Smooth muscle cell of the brain vasculature (primary cell): ENCODE measurements at places on chromosomes 13 and 19.

DNA sequence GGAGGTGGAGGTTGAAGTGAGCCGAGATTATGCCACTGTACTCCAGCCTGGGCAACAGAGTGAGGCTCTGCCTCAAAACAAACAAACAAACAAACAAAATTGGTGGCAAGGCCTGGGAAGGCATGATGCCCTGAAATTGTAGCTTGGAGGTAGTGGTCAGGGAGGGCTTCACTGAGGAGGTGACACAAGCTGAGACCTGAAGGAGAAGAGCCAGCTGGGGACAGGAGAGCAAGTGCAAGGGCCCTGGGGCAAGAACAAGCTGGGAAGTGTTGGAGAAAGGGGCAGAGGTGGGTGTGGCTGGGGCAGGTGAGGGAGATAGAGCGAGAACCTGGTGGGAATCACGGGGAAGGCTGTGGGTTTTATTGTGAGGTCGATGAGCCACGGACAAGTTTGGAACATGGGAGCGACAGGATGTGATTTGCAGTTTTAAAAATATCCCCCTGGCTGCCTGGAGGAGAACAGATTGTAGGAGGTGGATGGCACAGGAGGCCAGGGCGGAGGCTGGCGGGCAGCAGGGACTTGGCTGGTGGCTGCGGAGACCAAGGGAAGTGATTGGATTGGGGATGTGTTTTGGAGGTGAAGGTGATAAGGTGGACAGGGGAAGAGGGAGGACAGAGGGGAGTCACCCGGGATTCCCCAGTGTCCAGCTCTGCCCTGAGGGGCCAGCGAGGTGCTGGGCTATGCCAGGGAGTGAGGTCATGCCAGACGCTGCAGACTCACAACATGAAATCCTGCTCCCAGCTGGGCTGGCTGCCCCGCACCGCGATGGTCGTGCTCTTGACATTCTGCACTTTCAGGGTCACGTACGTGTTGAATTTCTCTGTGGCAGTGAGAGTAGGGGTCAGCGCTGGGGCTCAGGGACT is 14.0 kb downstream of the UNC13A start:
- DNase-seq, result no peak

- DNase-seq, result no peak
Observed at GRCh38 chr13:43115141-43115540, 91.8 kb downstream of the DNAJC15 start.

DNA sequence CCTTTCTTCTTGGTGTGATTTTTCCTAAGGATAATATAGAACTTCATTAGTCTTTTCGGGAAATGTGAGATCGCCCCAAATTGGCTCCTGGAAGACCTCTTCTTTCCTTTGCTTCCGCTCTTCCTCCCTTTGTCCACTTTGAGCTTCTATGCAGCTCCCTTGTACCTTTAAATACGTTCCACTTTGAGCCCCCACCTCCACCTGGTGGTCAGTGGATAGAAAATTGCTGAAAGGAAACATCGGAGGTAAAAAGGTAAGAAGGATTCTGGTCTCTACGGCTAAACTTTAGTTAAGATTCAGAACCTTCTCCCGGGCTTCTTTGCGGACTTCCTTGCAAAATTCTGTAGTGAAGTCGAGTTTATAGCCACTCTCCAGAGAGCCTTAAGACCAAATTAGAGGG is 55.0 kb upstream of the TM9SF2 start:
- no peak for DNase-seq

GRCh38 chr13:100825557-100825956 is 151.0 kb upstream of the TMTC4 start:
- no peak for DNase-seq

- DNase-seq, result no peak
Observed at GRCh38 chr13:34086281-34086680, 268.3 kb downstream of the RFC3 start.

DNA sequence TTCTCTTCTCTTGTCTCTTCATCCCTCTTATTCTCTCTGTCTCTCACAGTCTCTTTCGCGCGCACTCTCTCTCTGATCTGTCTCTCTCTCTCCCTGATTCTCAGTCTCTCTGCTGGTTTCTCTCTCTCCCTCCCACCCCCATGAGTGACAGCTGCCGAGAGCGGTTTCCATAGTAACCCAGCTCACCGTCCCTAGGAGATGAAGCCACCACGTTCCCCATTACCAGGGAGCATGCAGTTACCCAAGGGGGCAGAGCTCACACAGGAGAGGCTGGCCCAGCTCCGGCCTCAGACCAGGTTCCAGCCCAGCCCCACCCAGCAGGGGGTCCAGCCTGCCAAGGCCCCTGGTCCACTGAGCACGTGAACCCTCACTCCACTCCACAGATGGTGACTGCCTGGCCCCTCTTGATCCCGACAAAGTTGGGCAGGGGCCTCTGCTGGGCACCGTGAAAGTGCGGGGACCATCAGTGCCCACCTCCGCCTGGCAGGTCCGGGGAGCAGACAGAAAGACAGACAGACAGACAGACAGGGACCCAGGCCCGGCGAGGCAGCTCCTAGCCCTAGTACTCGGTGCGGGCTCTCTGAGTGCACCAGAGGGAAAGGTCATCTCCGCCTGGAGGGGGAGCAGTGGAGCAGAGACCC is 50.6 kb downstream of the CELF5 start:
- no peak for DNase-seq

GRCh38 chr19:8393871-8394250 is 3.7 kb downstream of the RAB11B start:
- no peak for DNase-seq

DNA sequence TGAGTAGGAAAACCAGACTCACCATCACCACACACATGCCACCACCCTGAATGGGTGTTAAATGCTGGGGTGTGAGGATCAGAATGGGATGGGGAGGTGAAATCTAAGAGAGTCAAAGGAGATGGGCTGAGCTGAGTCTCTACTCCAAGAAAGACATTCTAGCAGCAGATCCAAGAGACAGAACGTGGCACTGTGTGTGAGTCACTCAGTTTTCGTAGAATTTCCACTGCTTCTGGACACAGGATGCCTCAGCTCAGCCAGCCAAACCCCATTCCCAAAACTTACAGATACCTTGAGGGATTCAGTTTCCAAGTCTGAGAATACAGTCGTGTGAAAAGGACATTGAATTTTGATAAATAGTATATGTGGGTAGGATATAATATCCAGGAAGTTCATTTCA is 7.3 kb upstream of the CYP2A7 start:
- no peak for DNase-seq

GRCh38 chr19:50829801-50830200 is 3.6 kb downstream of the KLK15 start:
- no peak for DNase-seq

GRCh38 chr13:62171697-62172096 is 756.0 kb upstream of the PCDH20 start:
- no peak for DNase-seq

GRCh38 chr19:33278403-33279269 is 23.7 kb downstream of the CEBPA start:
- no peak for DNase-seq

GRCh38 chr13:46137627-46138317 is 32.9 kb upstream of the CPB2 start:
- DNase-seq, result no peak

- DNase-seq, result no peak
Observed at GRCh38 chr13:35191883-35192282, 249.8 kb downstream of the NBEA start.

DNA sequence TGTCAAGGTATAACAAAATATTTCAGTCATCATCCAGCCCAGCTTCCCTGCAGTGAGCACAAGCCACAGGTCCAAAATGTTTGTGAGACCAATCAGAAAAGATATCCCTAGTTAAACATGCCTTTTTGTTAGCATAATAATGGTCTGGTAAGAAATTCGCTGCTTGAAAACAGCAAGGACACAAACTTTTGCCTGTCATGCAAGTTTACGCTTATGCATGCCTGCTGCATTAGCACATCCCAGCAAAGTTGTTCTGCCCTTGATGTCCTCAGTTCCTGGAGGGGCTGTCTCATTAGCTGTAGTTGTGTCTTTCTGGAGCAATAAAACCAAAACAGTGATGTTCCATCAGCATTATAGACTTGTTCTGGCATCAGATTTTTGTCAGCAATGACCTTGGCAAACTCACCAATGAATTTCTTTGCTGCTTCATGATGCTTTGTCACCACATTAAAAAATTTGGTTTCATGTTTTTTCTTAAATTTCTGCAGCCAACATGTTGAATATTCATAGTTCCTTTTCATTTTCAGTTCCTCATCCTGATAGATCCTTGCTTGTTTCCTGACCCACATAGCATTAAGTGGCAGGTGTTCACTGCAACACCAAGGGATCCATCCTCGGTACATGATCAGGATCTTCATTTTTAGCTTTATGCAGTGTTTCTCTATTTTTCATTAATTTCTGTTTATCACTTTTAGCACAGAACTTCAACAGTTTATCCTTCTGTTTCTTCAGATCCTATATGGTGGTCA is 72.0 kb upstream of the GPR183 start:
- no peak for DNase-seq

DNA sequence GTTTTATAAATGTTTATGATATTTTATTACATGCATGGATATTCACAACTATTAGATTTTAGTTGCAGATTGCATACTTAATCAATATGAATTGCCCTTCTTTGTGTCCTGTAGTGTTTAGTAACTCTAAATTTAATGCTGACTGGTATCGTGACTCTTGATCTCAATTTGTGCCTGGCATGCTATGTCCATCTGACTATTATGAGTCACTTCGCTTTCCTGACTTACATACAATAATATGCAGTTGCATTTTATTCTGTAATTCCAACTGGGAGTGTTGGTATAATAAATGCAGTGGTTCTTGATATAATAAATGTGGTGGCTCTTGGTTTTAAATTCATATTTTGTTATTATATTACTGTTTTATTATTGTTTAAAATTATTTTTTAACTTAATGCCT is 277.5 kb downstream of the LIG4 start:
- DNase-seq, result no peak

GRCh38 chr13:95073747-95074311 is 227.4 kb downstream of the ABCC4 start:
- no peak for DNase-seq

DNA sequence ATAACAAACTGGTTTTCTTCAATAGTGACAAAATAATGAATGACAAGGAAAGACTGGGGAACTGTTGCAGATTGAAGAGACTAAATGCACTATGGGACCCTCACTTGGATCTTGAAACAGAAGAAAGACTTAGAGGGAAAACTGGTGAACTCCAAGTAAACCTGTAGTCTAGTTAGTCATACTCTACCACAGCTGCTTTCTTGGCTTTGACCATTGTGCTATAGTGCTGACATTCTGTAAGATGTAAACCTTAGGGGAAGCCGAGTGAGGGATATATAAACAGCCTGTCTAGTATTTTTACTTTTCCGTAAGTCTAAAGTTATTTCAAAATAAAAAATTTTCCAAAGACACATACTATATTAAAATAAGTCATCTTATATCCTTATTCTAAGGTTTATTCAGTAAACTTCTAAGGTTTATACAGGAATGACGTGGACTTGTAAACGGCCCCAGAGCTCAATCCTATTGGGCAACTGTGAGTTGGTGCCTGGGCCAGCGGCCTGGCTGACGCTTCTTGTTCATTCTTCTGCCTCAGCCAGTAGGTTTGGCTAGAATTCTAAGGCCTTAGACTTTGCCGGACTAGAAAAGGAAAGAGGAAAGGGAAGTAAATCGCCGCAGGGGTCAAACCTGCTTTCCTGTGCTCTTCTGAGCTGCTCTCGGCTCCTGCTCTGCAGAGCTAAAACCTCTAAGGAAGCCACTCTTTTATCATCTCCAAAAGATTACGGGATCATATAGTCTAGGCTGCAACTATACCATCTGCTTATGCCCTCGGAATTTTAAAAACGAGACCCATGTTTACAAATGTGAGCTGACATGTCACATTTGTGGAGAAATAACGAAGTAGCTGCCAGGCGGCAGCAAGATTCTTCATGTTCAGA is 33.6 kb upstream of the UBE2L5 start:
- DNase-seq, result no peak

- DNase-seq, result no peak
Observed at GRCh38 chr19:50854636-50855410, at the start of gene KLK3. KLK3 (plus strand) TSS chr19:50854915; CDS start chr19:50854956, 41 bp downstream.

DNA sequence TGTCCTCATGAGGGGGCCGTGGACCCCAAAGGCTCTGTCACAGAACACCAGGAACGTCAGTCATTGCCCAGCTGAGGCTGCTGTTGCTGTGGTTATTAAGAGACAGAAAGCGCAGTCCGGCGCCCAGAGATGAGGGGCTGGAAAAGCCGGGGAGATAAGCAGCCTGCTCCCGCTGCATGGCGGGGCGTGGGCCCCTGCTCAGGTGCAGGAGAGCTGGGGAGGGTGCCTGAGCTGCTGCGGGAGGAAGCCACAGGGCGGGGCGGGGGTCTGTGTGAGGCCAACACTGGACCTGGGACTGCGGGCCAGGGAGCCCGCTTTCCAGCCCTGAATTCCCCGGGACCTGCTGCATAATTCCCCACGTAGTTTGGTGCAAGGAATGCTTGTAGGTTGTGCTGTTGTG is 11.3 kb downstream of the SOX1 start:
- DNase-seq, result no peak

DNA sequence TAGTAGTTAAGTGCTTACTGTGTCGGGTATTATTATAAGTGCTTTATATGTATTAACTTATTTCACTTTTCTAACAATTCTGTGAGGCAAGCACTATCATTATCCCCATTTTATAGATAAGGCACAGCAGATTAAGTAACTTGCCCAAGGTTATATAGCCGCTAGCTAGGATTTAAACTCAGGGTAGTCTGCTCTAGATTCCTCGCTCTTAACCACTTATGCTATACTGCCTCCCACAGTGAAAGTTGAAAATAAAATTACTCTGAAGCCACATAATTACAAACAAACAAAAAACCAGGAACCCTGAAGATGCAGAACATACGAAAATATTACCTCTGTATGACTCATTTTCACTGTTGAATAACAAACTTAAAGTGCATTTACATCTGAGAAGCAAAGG is 3.9 kb downstream of the TEX30 start:
- DNase-seq, result no peak

DNA sequence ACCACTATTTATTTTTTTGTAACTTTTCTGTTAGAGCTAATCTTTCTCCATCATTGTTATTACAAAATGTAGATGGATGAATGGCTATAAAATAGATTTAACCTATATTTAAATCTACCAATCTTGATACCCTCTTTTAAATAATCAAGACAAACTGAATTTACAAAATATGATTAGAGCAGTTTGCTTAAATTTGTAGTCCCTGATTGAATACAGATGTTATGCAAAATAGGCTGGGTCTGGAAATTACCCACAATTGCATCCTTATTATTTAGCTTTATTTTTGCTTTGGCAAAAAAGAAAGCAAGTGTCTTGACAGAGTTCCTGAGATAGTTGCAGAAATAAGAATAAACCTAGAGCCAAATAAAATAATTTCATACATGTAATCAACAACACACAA is 352.8 kb downstream of the KLF12 start:
- DNase-seq, result no peak
